WERI-Rb-1 (cell line): ENCODE measurements at places on chromosomes 5 and 9.

- DNase-seq, result no peak
Observed at GRCh38 chr9:22240619-22241018, 206.0 kb upstream of the DMRTA1 start.

DNA sequence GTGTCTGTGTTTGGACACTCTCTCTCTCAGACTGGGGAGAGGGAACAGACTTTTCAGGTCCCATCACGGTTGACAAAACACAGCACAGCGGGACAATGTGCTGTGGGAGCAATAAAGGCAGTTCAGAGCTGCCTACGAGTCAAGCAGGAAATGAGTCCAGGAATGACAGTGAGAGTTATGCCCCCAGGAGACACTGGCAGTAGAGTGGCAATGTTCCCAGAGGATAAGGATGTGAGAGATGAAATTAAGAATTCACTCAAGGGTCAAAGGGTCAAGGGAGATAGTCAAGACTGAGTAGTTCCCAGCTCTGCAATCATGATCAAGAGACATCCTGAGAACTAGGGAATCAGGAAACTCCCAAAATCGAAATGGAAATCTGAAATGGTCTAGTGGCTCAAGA is 156.1 kb downstream of the LURAP1L start:
- DNase-seq, result no peak

GRCh38 chr5:139017624-139018023 is 142.5 kb upstream of the LRRTM2 start:
- DNase-seq, result no peak

DNA sequence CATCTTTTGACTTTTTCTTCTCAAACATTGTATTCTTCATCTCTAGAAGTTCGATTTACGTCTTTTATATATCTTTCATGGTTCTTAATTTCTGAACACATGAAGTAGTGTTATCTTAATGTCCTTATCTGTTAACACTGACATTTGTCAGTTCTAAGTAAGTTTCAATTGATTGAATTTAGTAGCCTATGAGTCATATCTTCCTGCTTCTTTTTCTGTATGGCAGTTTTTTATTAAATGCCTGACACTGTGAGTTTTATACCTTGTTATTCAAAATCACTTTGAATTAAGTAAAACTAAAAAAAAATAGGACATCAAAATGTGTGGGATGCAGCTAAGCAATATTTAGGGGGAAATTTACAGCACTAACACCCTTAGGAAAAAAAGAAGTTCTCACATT is 707.0 kb upstream of the ACO1 start:
- DNase-seq, result no peak

- DNase-seq, result no peak
Observed at GRCh38 chr5:108726446-108727235, 21.1 kb upstream of the FER start.

GRCh38 chr5:68932830-68933434 is 160.9 kb upstream of the SLC30A5 start:
- DNase-seq, result peak; percentile 37

- DNase-seq, result no peak
Observed at GRCh38 chr5:97182571-97183099, 412 bp downstream of the RIOK2 start.

- no peak for DNase-seq
Observed at GRCh38 chr5:127997201-127997704, 86.3 kb upstream of the SLC12A2 start.

GRCh38 chr5:165712011-165712410 is 2206.6 kb downstream of the MAT2B start:
- DNase-seq, result no peak

GRCh38 chr5:25150819-25151218 is 506.0 kb upstream of the CDH10 start:
- no peak for DNase-seq

DNA sequence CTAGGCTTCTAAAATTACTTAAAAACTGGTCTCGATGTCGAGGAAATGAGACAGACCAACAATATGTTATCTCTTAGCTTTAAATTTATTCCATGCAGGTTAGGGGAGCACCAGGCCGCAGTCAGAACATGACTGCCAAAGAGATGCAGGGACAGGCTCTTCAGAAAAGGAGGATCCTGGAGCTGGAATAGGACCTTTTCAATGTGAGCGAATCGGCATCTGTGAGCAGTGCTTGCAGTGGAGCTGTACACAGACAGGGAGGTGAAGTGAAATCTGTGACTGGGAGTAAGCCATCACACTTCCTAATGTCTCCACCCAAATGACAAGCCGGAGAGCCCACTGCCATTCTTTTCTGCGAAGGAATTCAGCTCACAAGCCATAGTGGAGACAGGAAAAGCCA is 78.2 kb downstream of the EFNA5 start:
- no peak for DNase-seq

- DNase-seq, result no peak
Observed at GRCh38 chr5:142119051-142119625, 10.6 kb downstream of the NDFIP1 start.

- DNase-seq, result peak; percentile 91
Observed at GRCh38 chr5:16552666-16553343, 64.0 kb downstream of the RETREG1 start.

GRCh38 chr9:3916411-3916810 is 383.5 kb downstream of the GLIS3 start:
- DNase-seq, result no peak

- no peak for DNase-seq
Observed at GRCh38 chr9:107983762-107984161, 494.2 kb upstream of the KLF4 start.

GRCh38 chr5:150227606-150228273 is 37.9 kb downstream of the SLC6A7 start:
- no peak for DNase-seq

GRCh38 chr5:112219000-112219399 is 200.1 kb downstream of the EPB41L4A start:
- DNase-seq, result peak; percentile 13

GRCh38 chr5:150404941-150405816 is 7.5 kb downstream of the CD74 start:
- no peak for DNase-seq

- no peak for DNase-seq
Observed at GRCh38 chr5:16722097-16722495, 105.3 kb upstream of the RETREG1 start.

DNA sequence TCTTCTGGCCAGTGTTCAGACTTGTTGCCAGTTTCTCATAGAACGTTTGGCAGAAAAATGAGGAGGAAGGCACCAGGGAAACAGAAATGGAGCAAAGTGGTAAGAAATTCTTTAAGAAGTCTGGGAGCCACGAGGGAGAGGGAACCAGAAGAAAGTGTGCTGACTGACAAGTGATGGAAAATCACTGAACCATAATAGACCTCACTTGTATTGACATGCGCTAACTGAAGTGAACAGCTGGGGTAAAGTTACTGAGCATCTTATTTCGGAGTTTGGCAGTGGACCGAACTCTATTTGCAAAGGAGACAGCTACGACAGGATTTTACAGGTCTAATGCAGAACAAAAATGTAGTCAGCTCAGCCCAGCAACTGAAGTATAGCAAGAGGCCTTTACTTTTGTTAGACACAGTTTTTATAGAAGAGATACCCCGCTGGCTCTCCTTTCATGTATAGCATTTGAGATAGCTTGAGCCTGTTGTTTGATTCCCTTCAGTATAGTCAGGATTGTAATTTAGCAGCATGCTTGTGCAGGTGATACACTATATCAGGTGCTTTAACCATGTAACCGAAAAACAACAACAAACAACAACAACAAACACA is 53.6 kb downstream of the HMHB1 start:
- DNase-seq, result no peak

DNA sequence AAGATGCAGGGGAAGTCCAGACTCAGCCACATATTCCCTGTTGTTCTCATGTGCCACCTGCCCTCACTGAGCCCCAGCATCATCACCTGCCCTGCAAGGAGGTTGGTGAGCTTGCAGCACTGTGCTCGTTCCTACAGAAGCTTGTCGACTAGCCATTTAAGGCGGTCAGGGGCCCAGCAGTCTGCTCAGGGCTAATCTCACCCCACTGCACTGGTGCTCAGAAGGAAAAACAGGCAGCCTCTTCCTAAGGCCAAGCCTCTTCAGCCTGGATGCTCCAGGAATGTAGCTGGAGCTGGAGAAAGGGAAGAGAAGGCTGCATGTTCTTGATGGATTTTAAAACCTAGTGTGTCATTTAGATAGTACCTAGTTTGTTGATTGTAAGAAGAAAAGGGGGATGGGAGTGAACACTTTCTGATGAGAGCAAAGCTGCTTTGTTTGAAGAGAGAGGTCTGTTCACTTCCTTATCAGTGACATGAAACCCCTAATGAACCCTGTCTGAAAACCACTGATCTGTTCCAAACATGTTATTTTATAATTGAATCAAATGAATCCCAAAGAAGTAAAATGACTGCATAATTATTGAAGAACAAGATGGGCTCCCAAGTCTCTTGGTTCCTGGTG is 10.6 kb upstream of the ASPN start:
- peak; percentile 61 for DNase-seq

DNA sequence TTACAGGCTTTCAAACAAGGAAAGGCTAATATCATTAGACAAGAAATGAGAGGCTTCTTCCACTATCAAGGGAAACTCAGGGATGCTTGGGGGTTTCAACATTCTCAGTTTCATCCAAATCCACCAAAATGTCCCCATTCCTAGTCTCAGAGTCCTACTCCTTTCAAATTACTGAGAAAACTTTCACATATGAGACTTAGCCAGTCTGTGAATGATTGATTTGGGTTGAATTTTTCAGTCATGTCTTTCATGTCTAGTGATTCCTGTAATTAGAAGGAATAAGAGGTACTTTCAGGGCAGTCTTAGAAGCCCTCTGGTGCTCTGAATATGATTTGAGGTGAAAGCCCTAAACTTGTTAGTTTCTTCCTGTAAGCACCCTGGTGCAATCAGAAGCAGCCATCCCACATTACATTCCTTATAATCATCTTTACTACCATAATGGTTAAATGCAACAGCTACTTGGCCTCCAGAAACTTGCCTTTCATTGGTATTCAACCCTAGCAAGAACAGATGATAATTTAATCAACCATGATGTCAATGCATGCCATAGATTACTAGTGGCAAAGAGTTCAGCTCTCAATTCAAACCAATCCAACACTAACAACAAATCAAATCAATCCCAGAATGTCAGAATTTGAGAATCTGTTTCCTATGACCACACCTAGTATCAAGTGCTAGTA is 50.7 kb upstream of the RIC1 start:
- DNase-seq, result no peak

DNA sequence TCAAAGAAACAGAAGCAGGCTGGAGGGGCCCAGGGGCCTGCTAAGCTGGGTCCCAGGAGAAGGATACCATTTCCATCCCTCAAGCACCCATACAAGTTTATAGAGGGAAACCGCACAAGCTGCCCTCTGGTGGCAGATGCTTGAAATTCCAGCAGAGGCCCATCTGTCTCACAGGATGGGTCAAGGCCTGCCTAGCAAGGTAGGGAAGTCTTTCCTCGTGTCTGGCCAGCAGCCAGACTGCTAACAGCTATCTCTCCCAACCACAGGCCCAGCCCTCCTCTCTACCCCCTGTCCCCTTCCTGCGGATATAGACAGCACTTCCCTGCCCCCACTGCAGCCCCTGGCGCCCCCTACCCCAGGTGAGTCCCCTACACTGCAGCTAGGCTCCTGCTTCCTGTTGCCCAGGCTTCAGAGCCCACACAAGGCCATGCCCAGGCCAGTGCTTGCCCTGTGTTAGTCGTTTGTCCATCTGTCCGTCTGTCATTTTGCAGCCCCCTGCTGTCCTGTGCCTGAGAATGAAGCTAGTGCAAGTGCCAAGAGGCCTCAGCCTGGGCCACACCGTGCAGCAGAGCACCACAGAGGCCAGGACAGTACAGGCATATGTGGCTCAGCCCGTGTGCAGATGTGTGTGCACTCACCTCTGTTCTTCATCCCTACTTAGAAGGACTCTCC is 26.2 kb downstream of the TCF7 start:
- peak; percentile 72 for DNase-seq

DNA sequence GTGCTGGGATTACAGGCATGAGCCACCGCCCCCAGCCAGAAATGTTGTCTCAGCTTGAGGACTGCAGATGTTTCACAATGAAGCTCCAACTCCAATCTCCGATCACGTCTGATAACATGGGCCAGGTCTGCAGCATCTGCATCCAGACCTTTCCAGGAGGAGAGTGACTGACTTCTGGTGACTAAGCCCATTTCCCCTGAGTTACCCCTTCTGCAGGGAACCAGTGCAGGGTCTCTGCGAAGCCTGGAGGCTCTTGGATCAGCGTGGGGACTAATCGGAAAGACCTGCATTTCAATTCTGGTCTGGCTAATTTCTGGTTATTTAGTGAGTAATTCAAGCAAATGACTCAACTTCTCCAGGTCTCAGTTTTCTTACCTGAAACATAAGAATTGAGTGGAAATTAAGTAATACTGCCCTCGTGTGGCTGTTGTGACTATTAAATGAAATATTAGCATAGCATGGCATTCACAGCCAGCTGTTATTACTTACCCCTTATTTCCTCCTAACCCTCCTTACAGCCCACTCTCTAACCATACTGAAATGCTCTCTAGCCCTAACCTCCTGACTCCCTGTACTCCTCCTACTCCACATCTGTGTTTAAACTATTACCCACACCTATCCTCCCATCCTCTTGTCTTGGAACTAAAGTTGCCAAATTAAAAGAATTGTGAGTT is 2.2 kb upstream of the GNPDA1 start:
- DNase-seq, result no peak

- DNase-seq, result no peak
Observed at GRCh38 chr9:109107402-109108240, 12.1 kb downstream of the TMEM245 start.

DNA sequence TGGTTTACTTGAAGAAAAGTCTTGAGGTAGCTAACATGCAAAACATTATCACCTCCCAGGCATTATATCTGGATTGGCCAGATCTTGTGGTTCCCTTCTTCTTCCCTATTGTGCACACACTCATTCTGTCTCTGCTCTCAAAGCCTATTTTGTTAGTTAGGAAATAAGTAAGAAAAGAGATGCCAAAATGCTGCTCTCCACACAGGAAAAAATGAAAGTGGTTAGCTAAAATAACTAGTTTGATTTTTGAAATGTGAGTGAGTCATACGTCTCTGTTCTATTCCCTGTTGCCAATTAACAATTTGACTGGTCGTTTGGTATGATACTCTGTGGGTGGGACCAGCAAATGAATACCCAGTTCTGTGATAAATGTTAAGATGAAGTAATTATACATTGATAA is 28.1 kb downstream of the LMNB1 start:
- no peak for DNase-seq
